ENCODE measurements at places on chromosomes 16 and 17.

GRCh38 chr17:62666061-62666800 is 38.8 kb downstream of the MRC2 start:
- no peak for DNase-seq

- DNase-seq, result no peak
Observed at GRCh38 chr17:11908711-11909146, 88.5 kb downstream of the ZNF18 start.

- no peak for DNase-seq
Observed at GRCh38 chr16:19892902-19893301, 8.3 kb upstream of the GPRC5B start.

GRCh38 chr16:56245197-56245596 is 53.9 kb downstream of the GNAO1 start:
- DNase-seq, result no peak

DNA sequence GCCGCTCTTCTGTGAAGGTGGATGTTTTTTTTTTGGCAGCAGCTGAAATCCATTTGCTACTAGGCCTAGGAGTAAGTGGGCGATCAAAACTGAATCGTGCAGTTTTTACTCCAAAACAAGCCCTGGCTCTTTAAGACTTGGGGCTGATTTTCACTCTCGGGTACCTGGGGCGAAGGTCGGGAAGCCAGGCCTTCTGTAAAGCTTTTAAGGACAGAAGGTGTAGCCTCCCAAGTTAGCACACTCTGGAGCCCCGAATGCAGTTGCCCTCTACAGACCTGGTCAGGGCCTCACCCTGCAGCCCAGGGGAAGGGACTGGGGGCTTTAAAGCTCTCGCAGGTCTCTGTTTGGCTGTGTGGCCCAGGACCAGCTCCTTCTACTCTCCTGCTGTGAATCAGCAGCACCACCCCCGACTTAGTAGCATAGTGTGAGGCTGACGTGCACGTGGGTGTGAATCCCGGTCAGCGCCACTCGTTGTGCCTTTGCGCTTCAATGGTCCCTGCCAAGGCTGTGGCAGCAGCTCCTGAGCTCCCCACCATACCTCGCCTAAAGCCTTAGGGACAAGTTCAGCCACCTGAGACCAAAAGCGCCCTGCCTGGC is 49.9 kb downstream of the TMEM235 start:
- DNase-seq, result no peak

DNA sequence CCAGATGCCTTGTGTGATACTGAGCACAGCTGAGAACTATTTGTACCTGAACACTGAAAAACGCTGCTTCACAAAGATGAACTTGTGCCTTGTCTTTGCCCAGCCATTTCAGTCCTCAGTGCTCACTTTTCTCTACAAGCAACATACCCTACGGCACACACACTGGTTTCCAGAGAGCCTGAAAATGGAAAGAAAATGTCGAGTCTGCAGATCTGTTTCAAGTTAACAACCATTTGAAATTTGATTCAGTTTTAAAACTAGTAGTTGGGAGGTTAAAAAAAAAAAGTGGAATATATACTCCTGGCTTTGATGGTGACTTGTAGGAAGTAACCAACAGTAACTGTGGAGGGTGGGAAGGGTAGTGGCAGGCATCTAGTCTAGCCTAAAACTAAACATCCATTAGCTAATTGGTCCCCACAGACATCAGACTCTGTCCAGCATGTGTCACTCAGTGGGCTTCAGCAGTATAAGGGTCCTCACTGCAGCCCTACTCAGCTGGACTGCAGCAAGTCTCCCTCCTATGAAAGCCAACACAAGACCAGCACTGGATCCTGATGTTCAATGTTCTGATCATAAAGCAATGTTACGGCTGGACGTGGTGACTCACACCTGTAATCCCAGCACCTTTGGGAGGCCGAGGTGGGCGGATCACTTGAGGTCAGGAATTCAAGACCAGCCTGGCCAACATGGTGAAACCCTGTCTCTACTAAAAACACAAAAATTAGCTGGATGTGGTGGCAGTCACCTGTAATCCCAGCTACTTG is 27.1 kb downstream of the ERN1 start:
- DNase-seq, result no peak

GRCh38 chr17:74971842-74972106 is 785 bp downstream of the HID1 start:
- no peak for DNase-seq

- DNase-seq, result no peak
Observed at GRCh38 chr16:65771707-65772106, 594.8 kb upstream of the CDH5 start.

DNA sequence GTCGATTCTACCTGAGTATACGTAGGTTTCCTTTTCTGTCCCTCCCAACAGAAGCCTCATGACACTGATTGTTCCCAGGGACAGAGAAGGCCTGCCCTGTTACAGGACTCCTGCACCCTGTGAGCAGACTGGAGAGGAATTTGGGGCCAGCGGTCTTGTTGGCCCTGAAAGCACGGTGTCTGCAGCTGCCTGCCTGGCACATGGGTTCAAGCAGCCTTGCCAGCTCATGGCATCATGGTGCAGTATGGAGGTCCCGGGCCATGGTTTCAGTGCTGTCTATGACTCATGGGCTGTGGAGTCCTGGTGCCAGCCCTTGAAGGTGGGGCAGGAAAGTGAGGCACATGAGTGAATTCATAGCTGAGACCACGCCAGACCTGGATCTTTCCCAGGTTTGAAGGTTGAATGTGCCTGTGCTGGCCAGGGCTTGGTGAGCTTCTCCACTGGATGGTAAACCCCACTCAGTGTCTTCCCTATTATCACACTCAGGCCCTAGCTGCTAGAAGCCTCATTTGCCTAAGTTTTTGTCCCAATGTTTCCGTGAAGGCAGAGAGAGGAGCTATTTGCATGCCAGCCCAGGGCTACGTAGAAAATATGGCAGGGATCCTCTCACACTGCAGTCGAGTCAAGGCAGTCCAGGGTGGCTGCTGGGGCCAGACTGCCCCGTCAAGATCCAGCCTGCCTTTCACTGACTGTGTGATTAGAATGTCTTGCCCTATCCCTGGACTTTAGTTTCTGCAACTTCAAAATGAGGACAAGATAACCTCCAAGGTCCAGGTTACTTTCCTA is 277.2 kb upstream of the CCL2 start:
- no peak for DNase-seq

- DNase-seq, result no peak
Observed at GRCh38 chr17:56949595-56949994, 11.3 kb downstream of the COIL start.

- DNase-seq, result no peak
Observed at GRCh38 chr17:70288540-70289290, 119.4 kb downstream of the KCNJ2 start.

GRCh38 chr17:82836823-82837357 is 2.9 kb downstream of the ZNF750 start:
- DNase-seq, result no peak

- peak; percentile 62 for DNase-seq
Observed at GRCh38 chr17:38733982-38734973, 4.1 kb downstream of the CISD3 start.

- no peak for DNase-seq
Observed at GRCh38 chr17:67517325-67517724, 140.2 kb downstream of the PITPNC1 start.

GRCh38 chr17:14398766-14399165 is 97.9 kb downstream of the HS3ST3B1 start:
- no peak for DNase-seq

GRCh38 chr17:69227541-69227940 is 1.1 kb downstream of the ABCA10 start:
- no peak for DNase-seq

GRCh38 chr17:67693811-67694210 is 23.9 kb upstream of the NOL11 start:
- DNase-seq, result no peak

DNA sequence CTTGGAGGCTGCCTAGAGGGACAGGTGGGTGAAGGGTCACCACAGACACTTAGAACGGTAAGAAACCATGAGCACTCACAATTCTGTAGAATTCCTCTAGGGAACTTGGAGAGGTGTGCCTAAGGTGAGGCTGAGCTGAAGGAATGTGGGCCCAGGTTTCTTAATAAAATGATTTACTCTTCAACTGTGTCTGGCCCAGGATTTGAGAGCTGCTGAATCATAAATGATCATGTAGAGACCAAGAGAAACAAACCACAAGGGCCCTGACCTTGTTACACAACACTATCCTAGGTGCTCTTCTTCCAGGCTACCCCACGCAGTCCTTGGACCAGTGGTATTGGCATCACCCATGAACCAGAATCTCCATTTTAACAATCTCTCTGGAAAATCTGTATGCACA is 27.7 kb downstream of the ZNF18 start:
- DNase-seq, result no peak
